Activated naive CD4-positive, alpha-beta T cell treated with anti-CD3 and anti-CD28 coated beads for 36 hours (primary cell): ENCODE measurements at places on chromosomes 2 and 18.

DNA sequence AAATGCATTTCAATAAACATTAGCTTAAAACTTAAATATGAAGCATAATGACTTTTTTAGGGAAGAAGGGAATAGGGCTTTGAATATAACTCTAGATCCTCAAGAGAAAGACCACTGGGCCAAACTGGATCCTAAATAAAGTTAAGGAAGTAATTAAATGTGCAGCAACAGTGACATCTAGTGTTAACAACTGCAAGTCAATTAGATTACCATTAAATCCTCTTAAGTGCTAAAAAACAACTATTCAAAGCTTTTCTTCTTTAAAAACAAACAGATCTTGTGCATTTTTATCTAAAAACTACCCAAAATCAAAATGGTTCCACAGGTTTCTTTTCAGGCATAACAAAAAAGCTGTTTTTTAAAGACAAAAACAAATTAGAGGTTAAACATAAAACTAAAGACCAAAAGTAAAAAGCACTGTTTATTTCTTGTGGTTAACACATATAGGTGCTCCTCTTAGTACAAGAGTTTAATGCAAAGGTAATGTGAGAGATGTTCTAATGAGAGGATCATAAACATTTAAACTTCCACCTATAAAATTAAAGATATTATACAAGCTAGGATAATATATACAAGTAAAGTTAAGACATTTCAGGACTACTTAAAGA, 111.4 kb downstream of the THADA start:
- no peak for DNase-seq

GRCh38 chr2:105584435-105585010, 160.2 kb upstream of the NCK2 start:
- peak; percentile 15 for DNase-seq

DNA sequence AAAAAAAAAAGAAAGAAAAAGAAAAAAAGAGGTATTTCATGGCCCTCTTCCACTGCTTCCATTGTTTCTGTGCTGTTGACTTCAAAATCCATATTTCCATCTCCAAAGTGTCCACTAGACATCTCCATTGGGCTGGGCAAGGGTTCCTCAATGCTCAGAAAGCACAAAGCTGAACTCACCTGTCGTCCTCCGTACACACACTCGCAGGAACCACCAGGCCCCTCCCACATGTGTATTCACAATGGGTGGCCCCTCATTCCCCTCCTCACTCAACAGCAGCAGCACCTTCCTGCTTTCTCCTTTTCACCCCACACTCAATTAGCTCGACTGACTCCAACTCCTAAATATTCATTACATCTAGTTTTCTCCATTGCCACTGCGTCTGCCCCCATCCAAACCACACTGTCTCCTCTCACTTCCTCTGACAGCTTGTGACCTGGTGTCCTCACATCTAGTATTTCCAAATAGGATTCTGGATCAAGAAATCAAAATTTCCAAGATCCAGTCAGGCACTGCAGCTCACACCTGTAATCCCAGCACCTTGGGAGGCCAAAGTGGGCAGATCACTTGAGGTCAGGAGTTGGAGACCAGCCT, 25.2 kb downstream of the OSBPL1A start:
- no peak for DNase-seq

DNA sequence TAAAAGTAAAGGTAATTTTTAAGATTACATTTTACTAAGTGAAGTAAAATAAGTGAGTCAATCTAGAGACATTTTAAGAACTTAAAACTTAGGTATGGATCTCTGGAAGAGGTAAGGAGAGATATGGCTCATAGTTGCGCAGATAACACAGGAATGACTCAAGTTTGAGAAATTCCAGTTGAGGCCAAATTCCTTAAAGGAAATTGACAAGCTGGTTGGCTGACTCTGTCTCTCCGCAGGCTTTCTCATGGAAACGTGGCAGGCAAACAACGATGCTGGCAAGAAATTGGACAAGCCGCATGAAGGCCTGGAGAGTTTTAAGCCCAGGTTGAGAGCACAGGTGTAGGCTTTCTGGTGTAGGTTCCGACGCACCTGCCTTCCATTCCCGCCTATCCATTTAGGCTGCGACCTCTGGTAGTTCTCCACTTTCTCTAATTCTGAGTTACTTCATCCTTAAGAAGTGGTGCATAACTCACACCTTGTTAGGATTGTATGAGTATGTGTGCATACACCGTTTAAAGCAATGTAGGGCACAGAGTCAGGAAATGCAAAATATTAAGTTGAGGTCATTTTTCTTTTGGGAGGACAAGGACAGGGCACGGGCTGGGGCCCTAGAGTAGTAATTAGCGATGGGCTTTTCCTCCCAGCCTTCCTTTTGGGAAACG, 589 bp upstream of the DAW1 start:
- no peak for DNase-seq

DNA sequence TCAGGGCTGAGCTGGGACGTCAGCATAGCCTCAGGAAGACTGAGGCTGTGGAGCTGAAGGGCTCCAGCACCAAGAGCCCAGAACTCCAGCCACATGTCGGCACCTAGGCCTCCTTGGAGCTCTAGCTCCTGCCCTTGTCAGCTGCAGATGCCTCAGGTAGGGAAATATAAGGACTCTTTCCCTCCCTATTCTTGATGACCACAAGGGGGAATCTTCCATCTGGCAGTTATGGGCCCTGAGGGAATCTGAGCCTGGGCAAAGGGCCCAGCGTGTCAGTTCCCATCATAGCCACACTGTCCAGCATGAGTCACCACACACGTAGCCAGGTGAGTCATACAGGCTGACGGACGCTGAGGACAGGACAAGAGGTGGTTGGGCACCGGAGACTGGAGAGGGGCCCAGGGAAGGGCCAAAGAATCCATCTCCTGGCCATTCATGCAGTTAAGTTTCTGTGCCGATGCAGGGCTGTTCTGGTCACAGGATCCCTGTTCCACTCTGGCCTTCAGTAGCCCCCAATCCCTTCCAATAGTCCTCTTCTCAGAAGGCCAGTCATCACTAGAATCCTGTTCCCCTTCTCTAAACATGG, 1.8 kb downstream of the MPV17 start:
- no peak for DNase-seq

GRCh38 chr18:26901020-26901419, 35.5 kb upstream of the AQP4 start:
- no peak for DNase-seq

DNA sequence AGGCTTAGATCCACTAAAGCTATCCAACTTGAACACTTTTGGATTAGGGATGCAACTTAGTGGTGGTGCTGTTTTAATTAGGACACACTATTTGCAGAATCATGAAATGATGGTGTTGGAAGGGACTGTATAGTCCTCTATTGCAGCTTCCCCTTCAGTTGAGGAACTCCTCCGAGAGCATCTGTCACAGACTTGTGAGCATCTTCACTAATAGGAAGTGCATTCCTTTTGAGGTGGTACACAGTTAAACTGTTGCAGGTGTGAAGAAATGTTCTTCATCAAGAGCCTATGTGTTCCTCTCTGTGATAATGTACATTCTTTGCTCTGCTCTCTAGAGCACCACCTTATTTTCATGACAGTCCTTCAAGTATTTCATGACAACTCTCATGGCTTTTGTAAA, 197.4 kb downstream of the CAMKMT start:
- DNase-seq: no peak

GRCh38 chr2:58293056-58293455, 51.9 kb upstream of the FANCL start:
- DNase-seq: no peak

GRCh38 chr2:46298522-46299353, 1.5 kb downstream of the EPAS1 start:
- DNase-seq: peak; percentile 37

DNA sequence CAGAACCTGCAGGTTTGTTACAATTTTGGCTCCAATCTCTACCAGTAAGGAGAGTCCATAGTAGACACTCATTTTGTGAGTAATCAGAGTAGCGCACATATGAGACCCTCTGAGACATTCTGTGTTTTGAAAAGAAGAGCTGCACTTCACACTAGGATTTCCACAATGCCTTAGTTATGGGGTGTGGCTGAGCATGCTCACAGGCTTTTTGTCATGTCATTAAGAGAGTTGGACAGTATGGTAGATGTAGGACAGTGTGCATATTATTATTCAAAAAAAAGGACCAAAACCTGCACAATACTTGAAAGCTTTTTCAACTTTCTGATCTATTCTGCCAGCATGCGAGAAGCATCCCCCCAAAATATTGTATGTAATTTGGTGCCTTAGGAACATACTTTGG, 24.9 kb upstream of the TRIM43B start:
- no peak for DNase-seq

DNA sequence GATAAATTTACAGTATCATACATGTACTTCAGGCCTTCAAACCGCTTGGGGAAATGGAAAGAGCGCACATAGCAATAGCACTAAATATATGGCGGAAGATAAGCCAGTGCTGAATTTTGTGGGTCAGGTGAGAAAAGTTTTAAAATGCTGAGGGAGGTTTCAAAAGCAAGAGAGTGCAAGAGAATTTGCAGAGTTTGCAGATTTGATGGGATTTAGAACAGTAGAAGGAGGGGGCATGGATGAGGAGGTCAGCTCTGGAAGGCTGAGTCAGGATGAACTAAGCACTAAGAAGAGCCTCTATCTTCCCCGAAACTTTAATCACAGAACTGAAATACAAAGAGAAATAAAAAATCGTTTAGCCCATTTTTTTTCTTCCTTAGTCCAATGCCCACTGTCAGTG, 145.9 kb downstream of the DLGAP1 start:
- no peak for DNase-seq

DNA sequence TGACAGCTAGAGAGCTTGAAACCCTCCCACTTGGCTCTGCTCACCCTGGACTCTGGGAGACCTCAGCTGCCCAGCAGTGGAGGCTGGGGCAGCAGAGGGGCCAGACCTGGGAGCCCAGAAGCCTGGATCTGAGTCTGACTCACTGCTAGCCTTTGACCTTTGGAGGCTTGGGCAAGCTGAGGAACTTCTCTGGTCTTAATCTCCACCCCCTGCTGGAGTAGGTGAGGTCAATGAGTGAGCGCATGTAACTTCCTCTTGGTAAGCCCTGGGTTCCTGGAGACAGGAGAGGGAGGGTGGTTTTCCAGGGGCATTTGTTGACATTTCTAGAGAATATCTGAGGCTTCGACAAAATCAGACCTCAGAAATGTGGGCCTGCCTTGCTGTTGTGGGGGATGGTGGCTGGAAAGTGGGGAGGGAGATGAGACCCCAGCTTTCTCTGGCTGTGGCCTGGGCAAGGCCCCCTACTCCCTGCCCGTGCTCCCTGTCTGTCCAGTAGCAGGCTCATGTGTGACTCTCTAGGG, 73.0 kb upstream of the YWHAQ start:
- DNase-seq: no peak

GRCh38 chr2:48207201-48207641, 300.9 kb upstream of the FBXO11 start:
- no peak for DNase-seq

DNA sequence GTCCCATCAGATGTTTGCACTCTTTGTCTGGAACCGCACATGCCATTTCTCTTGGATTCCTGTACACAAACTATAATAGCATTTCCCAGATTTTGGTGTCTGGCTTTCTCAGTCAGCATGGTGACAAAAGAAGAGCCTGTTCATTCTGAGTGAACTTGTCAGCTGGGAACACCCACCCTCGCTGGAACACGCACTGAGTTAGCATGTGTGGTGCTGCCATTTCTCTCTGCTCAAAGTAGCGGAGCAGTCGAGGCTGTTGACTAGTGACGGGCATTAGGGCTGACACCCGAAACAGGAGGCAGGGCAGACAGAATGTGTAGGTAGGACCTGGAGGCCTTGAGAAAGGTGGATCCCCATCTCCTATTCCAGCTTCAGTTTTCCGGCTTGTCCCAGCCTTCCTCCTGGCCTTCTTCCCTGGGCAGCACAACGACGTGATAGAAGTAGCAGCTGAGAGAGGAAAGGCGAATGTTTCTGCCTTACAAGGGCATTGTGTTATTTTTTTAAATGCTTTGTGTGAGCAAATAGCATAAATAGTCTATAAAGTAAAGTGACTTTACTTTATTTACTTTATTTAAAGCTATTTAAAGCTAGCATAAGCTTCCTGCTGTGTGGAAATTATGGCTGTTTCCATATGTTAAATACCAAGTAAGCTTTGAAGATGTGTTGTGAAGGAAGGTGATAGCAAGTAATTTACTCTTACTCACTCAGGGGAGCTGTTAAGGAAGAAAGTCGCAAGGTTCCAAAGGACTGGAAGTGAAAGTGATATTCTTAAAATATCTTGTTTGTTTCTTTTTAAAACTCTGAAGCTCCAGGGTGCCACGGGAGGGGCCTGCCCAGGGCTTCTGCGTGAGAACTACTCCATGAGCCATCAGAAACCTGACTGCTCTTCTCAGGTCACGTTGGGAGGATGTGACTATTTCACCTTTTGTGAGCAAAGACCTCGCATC, 272.6 kb downstream of the NEDD4L start:
- peak; percentile 72 for DNase-seq
